Activated CD8-positive, alpha-beta memory T cell treated with anti-CD3 and anti-CD28 coated beads for 4 hours (primary cell): ENCODE measurements at places on chromosomes 2 and 18.
A peak's percentile ranks its signal among the peaks of the same experiment; 100 is the strongest.

GRCh38 chr18:62396381-62396780, 71.3 kb downstream of the TNFRSF11A start:
- no peak for DNase-seq

GRCh38 chr18:31500051-31500688, 2.2 kb downstream of the DSG2 start:
- no peak for DNase-seq

DNA sequence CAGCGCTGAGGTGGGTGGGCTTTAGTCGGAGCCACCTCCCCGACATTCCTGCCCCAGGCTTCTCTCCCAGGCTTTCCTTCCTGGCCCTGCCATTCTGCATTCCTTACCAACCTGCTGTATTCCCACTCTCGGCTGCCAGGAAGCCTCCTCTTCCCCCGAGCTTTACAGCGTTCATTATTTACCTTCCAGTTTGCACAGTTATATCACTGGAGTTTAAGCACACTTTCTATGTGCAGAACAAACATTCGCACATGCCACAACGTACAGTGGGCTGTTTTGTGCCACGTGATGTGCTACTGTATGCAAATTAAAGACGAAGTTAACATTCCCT, 246.3 kb downstream of the SOX11 start:
- no peak for DNase-seq

GRCh38 chr2:235229236-235229635, 264.6 kb upstream of the AGAP1 start:
- no peak for DNase-seq

GRCh38 chr2:234272069-234272850, 221.8 kb downstream of the SPP2 start:
- no peak for DNase-seq

DNA sequence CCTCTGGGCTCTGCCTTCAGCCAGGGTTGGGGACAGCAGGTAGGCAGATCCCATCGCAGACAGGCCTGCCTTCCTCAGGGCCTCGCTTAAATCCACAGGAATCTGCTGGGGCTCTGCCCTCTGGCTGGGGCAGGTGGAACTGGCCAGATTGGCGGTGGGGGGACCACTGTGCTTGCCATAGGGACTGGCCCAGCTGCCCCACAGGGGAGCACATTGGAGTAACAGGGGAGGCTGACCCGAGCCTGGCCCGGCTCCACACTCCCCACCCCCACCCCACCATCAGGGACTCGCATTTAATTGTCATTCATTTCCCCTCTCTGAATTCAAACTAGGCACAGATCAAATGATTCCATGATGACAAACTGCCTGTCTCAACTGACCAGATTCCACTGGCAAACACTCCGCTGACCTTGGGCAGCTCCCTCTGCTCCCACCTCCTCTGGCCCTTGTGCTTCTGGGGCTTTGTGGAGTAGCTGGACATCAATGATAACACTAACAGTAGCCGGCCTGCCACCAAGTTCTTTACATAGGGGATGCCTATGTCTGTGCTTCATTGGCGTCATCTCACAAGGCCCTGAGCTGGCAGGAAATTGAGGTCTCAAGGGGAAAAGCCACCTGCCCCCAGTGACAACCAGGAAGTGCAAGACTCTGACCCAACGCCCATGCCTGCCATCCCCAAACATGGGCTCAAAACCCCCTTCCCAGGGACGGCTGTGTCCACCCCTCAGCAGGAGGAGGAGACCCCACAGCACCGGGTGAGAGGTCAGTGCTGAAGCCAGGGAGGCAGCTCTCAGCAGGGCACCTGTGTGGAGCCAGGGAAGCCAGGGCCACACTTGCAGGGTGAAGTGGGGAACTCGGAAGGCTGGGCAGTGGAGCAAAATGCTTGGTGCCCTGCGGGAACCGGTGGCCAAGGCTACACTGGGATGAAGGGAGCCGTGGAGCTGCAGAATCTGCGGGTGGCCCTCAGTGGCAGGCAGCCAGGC, 2.1 kb upstream of the B3GNT7 start:
- DNase-seq: peak; percentile 22

DNA sequence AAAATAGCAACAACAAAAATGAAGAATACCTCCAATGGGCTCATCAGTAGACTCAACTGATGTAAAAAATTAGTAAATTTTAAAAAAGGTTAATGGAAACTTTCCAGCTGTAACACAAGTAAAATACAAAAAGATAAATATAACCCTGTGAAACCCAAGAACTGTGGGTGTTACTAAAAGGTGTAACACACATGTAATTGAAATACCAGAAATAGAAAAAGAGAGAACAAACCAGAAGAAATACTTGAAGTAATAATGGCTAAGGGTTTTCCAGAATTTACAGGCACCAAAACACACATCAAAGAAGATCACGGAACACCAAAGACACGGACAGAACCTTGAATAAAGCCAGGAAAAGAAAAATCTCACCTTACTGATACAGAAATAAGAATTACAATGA, 590.6 kb upstream of the RAB6C start:
- DNase-seq: no peak

- no peak for DNase-seq
These were observed 130.8 kb upstream of the CDCA7 start for GRCh38 chr2:173223871-173224270.

DNA sequence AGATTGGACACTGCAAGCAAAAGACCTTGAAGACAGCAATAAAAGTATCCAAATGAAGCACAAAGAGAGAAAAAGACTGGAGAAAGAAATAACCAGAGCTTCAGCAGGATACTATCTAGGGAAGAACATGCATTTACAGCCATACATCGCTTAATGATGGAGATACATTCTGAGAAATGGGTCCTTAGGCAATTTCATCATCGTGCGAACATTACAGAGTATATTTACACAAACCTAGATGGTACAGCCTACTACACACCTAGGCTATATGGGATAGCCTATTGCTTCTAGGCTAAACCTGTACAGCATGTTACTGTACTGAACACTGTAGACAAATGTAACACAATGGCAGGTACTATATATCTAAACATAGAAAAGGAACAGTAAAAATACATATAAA, 11.9 kb downstream of the OLA1 start:
- no peak for DNase-seq

DNA sequence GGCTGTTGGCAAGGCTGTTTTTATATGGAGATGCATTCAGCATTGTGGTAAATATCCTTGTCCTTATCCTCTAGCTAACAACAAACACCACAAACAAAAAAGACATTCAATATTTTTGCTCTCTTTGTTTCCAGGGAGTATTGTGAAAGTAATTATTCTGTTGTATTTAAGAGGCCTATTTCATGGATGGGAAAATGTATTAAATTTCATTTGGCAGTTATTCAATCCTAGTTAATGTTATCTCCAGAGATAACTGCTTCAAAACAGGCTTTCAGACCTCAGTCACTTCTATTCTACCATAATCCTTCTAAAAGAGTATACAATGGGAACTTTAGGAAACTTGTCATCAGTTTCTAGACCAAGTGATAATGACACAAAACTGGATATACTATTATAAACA, 280.5 kb upstream of the CCDC68 start:
- DNase-seq: no peak

DNA sequence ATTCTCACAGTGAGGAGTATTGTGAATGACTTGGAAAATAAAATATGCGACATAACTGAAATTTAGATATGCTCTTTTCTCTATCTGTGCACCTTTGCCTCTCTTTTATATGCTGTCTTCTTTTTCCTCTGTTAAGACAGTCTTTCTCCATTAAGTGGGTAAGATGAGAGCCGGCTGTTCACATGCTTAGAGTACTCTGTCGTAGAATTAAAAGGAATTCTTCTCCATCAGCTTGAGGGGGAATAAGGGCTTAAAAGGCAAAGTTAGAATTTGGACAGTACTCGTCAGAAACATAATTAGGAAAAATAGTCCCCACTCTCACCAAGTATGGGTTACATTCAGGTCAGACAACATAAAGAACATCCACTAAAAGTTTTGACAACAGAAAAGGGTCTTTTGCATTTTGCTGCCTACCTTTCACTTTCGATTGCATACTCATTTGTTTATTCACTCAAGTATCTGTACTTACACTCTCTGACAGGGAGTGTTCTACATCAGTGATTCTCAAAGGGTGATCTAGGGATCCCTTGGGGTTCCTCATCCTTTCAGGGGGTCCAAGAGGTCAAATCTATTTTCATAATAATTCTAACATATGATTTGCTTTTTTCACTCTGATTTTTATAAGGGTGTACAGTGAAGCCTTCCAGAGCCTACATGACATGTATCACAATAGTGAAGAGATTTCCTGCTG, 48.0 kb downstream of the ARHGAP15 start:
- no peak for DNase-seq

GRCh38 chr2:219285894-219286425, 6.8 kb downstream of the DNAJB2 start:
- no peak for DNase-seq

DNA sequence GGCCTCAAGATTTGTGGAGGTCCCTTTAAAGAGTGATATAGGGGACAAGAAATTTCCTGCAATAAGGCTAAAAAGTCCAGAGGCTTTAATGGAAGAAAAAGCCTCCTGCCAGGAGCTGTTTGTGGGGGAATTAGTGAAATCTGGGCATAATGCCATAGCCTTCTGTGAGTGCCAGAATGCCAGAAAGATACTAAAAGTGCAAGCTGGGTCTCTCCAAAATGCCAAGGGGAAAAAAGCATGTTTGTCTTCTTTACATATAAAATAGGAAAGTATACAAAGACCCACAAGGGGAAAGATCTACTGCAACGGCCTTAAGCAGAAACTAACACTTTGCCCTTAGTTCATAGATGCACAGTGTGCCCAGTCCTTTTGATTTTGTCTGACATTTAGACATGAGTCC, 647.7 kb upstream of the ZNF804A start:
- DNase-seq: no peak

- no peak for DNase-seq
These were observed 14.0 kb upstream of the BCL2L11 start for GRCh38 chr2:111106706-111107105.

- DNase-seq: no peak
These were observed 208.2 kb upstream of the ALPP start for GRCh38 chr2:232170396-232170795.

GRCh38 chr2:210162466-210163124, 8.6 kb downstream of the KANSL1L start:
- DNase-seq: no peak

DNA sequence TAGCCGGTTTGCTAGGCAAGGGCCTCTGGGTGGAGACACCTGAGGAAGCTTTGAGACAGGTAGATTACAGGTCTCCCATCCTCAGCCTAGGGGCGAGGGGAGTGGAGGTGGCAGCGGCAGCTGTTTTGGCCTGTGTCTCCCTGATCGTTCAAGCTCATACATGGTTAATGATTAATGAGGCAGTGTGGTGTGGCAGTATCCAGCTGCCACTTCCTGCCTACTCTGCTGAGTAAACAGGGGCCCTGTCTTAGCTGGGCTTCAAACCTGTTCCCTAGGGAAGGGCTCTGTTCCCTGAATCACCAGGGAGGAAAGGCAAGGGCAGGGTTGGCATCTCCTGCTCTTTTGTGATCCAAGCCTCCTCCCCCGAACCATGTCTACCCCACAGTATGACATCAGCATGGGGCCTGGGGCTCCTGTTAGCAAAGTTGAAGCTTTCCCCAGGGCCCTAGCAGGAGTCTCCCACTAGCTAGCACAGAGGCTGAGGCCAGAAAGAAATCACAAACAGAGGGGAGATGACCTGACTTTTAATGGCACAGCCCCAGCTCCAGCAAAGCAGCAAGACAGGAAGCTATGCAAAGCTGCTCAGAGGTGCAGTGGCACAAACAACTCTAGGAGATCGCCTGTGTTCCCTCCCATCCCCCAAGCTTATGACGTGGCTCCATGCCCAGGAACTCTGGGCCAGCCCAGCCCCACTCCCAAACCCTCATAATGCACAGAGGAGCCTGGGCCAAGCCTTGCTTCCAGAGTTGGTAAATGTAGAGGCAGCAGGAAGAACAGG, 3.7 kb upstream of the TUBA4B start:
- no peak for DNase-seq

- no peak for DNase-seq
These were observed 3.3 kb downstream of the HES6 start for GRCh38 chr2:238236571-238236970.

DNA sequence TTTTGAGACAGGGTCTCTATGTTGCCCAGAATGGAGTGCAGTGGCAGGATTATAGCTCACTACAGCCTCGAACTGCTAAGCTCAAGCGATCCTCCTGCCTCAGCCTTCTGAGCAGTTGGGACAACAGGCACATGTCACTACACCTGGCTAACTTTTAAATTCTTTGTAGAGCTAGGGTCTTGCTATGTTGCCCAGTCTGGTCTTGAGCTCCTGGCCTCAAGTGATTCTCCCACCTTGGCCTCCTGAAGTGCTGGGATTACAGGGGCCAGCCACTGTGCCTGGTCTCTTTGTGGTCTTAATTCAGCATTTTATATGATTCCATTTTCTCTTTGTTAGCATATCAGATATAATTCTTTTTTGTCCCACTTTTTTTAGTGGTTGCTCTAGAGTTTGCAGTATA, 34.1 kb downstream of the CEP192 start:
- no peak for DNase-seq

DNA sequence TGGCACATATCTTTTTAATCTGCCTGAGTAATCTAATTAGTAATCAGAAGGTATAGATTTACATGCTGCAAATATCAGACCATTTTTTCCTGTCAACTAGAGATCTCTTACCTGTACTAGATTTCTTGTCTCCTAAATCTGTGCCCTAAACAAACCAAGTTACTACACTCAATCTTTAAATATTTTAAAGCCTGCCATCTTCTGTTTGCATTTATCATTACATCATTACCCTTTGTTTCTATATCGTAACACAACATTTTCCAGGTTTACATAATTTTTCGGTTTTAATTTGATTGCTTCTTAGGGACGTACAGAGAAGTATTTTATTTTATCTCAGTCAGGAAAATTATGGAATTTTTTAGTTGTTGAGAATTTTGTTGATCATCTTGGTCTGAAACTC, 25.7 kb downstream of the PSMA8 start:
- no peak for DNase-seq

DNA sequence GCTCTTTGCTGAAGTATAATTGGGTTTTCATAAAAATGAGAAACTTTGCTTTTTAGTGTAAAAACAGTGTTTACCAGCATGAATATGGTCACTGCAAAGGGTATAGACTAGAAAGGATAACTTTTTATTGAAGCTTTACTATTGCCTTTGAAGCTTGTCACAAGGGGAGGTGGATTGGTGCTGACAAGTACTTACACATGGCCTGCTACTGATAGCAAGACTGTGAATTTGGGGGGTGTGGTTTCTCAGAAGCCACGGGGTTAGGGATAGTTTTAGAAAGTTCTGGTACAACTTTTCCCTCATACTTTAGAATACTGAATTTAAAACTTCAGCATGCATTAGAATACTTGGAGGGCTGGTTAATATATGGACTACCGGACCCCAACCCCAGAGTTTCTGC, 294.1 kb downstream of the SOCS6 start:
- no peak for DNase-seq

GRCh38 chr2:195473862-195474261, 183.2 kb upstream of the SLC39A10 start:
- no peak for DNase-seq

GRCh38 chr2:194015751-194016150, 1641.3 kb upstream of the SLC39A10 start:
- DNase-seq: no peak

- no peak for DNase-seq
These were observed 8.4 kb upstream of the ZNF521 start for GRCh38 chr18:25360301-25360899.
